ENCODE measurements at places on chromosomes 3 and 15.
A peak's percentile ranks its signal among the peaks of the same experiment; 100 is the strongest.

- DNase-seq, result no peak
Measured at GRCh38 chr3:144112437-144112836, 140.8 kb downstream of the DIPK2A start.

- DNase-seq, result peak; percentile 50
Measured at GRCh38 chr15:62989366-62990055, 53.0 kb upstream of the TPM1 start.

GRCh38 chr15:47409038-47409437 is 308.3 kb upstream of the SEMA6D start:
- DNase-seq, result no peak

GRCh38 chr15:77057685-77058084 is 13.2 kb downstream of the TSPAN3 start:
- DNase-seq, result no peak

DNA sequence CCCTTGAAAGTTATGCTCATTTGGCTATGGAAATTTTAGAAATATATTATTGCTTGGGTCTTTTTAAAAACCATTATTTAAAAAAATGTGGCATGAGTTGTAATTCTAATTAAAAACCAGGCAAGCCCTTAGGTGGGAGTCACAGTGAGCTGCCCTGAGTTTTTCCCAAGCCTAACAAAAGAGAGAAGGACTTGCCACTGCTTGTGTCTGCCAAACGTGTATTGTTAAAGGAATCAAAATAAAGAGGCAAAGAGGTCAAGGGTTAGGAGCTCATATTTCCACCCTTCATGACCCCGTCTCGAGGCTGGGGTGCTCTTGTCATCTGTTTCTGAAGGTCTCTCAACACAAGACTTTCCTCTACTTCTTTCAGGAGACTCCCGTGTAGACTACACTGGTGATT is 321.1 kb downstream of the ZIC1 start:
- no peak for DNase-seq

DNA sequence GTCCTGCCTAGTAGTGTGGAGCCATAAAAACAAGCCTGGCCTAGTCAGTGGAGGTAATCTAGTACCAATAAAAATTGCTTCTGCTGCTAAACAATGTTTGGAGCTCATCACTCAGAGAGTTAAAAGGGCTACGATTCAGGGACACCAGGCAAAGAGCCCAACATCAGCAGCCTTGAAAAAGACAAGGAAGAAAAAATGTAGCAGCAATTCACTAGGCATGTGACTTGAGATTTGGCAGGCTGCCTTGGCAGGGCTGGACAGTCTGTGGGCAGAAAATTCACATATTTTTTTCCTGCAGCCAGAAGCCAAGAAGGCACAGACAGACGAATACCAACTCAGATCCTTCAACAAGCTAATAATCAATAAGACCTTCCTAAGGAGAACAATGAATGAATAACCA is 47.2 kb downstream of the IGSF11 start:
- DNase-seq, result peak; percentile 47

DNA sequence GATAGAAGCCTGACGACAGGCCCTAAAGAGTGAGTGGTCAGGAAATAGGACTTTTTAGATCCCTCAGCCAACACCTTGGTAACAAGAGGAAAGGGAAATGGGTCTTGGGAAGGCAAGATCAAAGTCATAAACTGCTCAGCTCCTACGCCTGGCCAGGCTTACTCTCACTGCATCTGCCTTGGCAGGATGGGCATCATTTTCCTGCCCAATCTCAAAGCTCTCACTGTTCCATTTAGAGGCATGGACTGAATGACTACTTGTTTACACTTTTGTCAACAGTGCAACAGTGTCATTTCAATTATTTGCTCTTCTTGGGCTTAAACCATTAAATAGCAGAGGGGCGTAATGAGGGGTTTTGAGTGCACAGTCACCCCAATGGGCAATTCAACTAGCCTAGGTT is 808.7 kb downstream of the GRM7 start:
- DNase-seq, result no peak

DNA sequence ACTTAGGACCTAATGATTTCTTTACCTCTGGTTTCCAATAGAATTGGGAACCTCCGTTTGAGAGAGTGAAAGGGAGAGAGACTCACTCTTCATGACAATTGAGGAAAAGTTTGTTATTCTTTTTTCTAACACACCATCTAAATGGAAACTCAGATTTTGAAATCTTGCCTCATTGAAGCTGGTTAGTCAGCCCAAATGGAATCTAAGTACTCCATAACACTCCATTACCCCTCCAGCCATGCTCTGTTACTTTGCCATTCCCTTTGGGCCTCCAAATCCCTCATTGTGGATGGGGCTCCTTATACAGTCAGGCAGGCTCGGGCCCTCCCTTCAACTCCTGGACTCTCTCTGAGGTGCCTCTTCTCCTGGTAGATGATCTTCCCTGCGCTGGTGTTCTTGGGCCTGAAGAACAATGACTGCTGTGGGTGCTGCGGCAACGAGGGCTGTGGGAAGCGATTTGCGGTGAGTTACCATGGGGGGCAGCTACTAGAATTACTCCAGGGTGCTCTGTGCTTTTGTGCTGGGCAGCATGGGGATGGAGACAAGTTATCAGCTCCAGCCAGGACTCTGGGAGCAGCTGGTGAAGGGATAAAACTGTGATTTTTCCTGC is 1.1 kb downstream of the TM4SF4 start:
- DNase-seq, result no peak

GRCh38 chr3:130093741-130094391 is 12.2 kb downstream of the ALG1L2 start:
- DNase-seq, result no peak

GRCh38 chr3:157263027-157263426 is 103.1 kb upstream of the CCNL1 start:
- DNase-seq, result no peak

GRCh38 chr3:16511681-16512434 is 1.6 kb downstream of the RFTN1 start:
- DNase-seq, result peak; percentile 95

DNA sequence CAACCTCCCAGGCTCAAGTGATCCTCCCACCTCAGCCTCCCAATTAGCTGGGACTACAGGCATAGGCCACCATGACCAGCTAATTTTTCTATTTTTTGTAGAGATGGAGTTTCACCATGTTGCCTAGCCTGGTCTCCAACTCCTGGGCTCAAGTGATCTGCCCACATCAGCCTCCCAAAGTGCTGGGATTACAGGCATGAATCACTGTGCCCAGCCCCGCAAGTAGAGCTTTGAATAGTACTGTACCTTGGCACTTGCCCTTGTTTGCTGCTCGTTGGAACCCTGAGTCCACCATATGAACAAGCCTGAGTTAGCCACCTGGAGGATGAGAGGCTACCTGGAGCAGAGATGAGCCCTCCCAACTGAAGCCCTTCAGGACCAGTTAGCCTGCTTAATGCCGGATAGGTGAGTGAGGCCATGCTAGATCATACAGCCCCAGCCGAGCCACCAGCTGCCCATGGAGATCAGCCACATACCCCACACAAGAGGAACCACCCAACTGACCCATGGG is 267.9 kb downstream of the SHQ1 start:
- no peak for DNase-seq

DNA sequence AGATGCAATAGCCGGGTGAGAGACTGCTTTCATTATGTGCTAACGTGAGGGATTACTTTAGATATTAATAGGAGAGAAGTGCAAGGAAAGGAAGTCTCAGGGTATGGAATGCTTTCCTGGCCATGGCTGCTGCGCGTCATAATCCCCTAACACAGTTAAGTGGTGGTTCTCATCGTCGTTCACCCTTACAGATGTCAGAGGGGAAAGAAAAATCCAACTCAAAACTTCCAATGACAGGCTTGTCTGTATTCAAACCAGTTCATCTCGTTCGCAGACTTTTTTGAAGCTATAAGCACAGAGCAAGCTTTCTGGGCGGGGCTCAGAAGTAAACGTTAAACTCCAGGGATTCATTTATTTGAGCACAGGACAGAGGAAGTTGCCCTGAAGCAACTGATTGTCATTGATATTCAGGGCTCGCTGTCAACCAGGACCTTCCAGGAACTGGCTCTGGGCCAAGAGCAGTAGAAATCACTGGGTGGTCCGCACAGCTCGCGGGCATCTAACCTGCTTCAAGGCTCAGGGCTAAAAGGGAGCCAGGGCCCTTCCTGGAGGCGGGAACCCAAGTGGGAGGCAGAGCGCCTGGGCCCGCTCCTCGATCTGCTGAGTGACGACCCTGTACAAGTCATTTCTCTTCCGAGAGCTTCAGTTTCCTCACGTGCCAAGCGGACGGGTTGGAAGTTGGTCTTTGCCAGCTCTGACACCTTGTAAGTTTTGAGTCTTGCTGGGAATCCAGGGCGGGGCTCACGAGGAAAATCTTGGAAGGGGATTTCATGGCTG is 1.1 kb upstream of the LPP start:
- peak; percentile 86 for DNase-seq
